ENCODE measurements at places on chromosomes 4 and X. TPM values are rescaled to one million over a fixed set of nuclear protein-coding genes. Genes with fewer than 3 reads are reported as not detected.

Gene FAM149A
- total RNA-seq: 0.13 TPM

Gene ZBTB49
- 5.8 TPM for total RNA-seq

Gene AKAP4
- not detected for total RNA-seq

Gene SSX3
- not detected for total RNA-seq

Gene DNAJB14
- 26.1 TPM for total RNA-seq

Gene DMP1
- total RNA-seq: 0.36 TPM

Gene POF1B
- total RNA-seq: 6.6 TPM

Gene CSAG3
- not detected for total RNA-seq

Gene PCDH19
- 0.30 TPM for total RNA-seq

Gene GABRQ
- total RNA-seq: 0.30 TPM

Gene C4orf50
- not detected for total RNA-seq

Gene ATOH1
- not detected for total RNA-seq

Gene MTM1
- total RNA-seq: 5.3 TPM

Gene SLC9B2
- total RNA-seq: 20.6 TPM

Gene ALB
- total RNA-seq: not detected

Gene MAGEB10
- not detected for total RNA-seq

Gene SLC4A4
- total RNA-seq: 0.05 TPM

Gene MAPK10
- 35.5 TPM for total RNA-seq

Gene HELT
- not detected for total RNA-seq

Gene TMPRSS11E
- not detected for total RNA-seq

Gene TRIM61
- total RNA-seq: not detected

Gene SPOCK3
- total RNA-seq: 82.1 TPM

Gene NOX1
- not detected for total RNA-seq

Gene EVC
- 14.3 TPM for total RNA-seq

Gene GABRE
- total RNA-seq: 9.6 TPM

Gene CXCR3
- total RNA-seq: not detected

Gene RTL9
- total RNA-seq: 1.9 TPM

Gene GYG2
- 14.4 TPM for total RNA-seq

Gene UVSSA
- total RNA-seq: 5.8 TPM

Gene SFRP2
- not detected for total RNA-seq

Gene STATH
- total RNA-seq: 6.8 TPM

Gene TMEM175
- total RNA-seq: 4.3 TPM

Gene CCNA2
- total RNA-seq: 226 TPM

Gene MAGEA4
- not detected for total RNA-seq

Gene DRD5
- total RNA-seq: not detected

Gene SPON2
- total RNA-seq: 2.5 TPM

Gene NUDT11
- total RNA-seq: 35.8 TPM

Gene TMPRSS11A
- total RNA-seq: not detected

Gene FAM241A
- total RNA-seq: 0.08 TPM

Gene DSPP
- 0.06 TPM for total RNA-seq

Gene SPRY1
- total RNA-seq: 38.5 TPM

Gene HOPX
- not detected for total RNA-seq

Gene SPANXN4
- total RNA-seq: not detected

Gene GLRA2
- not detected for total RNA-seq

Gene MAN2B2
- total RNA-seq: 9.1 TPM

Gene MEPE
- total RNA-seq: not detected
